ENCODE measurements at places on chromosomes 1 and 21.

- no peak for DNase-seq
These were observed 6.9 kb upstream of the IGFN1 start for GRCh38 chr1:201183753-201184152.

DNA sequence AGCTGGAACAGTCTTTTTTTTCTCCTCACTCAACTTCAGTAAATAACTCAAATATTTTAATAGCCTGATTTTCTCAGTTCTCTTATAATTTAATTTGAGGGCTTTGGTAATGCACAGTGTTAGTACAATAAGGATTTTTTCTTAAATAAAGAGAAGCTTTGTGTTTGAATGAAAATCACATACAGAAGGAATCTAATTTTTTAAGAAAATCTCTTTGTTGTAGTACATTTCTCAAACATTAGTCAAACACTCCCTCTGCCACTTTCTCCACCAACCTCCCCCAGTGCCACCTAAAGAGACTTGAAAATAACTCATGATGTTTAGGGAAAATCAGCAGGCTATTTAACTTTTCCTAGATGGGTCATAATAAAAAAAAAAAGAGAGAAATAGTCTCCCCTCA, 42.3 kb upstream of the ACP6 start:
- no peak for DNase-seq

DNA sequence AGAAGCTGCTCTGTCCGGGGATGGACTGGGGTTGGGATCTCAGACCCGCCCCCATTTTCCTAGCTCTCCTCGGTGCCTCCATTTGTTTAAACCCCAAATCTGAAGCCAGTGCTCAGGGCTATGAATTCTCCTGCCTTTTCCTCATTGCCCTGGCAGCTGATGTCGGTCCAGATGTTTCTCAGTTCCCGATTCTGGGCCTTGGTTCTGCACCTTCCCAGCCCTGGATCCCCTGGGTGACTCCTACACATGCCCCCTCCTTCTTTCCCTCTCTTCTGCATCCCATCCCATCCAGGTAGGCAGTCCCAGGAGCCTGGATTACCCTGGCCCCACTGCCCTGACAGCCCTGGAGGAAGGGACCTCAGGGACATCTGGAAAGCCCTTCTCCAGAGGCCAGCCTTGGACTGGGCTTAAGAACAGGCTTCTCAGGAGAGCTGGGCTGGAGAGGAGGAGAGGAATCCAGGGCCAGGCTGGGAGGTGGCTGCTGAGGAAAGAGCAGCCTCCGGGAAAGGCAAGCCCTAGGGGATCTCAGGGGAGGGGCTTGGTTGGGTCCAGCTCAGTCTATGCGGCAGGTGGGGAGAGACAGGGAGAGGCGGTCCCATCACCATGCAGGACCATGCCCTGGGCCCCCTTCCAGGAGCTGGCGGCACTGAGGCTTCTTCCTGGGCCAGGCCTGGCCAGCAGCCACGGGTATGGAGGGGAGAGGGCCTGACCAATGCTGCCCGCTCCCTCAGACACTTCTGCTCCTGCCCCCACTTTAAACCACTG, 6.8 kb upstream of the EPS8L3 start:
- DNase-seq: no peak

DNA sequence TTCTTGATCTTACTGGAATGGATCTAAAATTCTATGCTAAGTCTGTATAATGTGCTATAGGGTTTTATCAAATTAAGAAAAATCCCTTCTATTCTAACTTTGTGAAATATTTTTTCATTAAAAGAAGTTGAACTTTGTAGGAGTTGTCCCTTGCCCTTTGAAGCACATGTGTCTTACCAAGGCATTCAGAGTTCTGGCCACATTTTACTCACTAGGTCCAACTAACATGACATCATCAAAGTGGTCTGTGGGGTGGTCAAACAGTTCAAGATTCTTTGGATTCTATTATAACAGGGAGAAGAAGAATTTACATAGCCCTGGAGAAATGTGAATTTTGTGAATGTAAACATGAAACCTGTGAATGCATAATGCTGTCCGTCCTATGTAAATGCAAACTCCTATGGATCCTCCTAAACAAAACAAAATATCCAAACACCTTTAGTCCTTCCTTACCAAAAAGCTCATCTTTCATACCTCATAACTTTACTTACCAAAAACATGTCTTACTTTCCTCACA, 88.7 kb downstream of the EBNA1BP2 start:
- no peak for DNase-seq

GRCh38 chr1:201850053-201850397, 21.1 kb downstream of the IPO9 start:
- no peak for DNase-seq

- no peak for DNase-seq
These were observed 719.4 kb upstream of the PTBP2 start for GRCh38 chr1:96002201-96002600.

GRCh38 chr1:205396967-205397616, 24.8 kb downstream of the LEMD1 start:
- DNase-seq: peak; percentile 5

DNA sequence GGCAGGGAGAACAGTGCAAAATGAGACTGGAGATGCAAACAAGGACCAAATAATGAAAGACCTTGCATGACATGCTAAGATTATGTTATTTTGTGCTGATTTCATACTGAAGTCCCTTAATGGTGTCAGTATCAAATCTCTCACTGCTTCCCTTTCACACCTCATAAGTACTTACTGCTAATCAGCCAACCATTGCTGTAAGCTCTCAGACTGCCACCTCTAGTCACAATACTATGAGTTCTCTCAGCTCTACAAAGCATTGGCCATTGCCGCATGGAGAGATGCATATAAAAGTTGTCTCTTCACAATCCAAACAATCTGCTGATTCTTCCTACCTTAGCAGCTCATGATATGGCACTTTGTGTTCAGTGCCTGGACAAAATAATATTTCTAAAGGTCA, 375.4 kb downstream of the LTN1 start:
- no peak for DNase-seq

GRCh38 chr1:180040034-180040433, 85.4 kb downstream of the CEP350 start:
- no peak for DNase-seq

DNA sequence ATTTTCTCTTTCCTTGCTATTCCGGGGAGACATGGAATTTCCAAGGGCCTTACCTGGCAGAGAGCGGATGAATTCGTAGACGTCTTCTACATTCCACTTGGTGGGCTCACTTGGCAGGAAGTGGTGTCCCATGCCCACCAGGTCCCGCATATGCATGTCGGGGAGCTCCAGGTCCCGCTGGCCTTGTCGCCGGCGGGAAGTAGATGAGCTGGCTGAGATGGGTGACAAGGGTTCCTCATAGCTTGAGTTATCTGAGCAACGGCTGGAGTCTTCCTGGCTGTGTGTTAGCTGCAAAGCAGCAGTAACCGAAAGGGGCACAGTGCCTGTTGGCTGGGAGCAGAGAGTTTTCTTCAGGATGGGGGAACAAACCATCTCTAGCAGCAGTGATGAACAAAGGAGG, 7.9 kb upstream of the A3GALT2 start:
- no peak for DNase-seq

Data from activated CD4-positive, alpha-beta T cell treated with anti-CD3 and anti-CD28 coated beads, Interleukin-2, amount 50 U/mL, for 24 hours (primary cell).